ENCODE measurements at places on chromosomes 5 and 9. TPM values are rescaled to one million over a fixed set of nuclear protein-coding genes. Genes with fewer than 3 reads are reported as not detected.

ORM2 gene
- not detected for total RNA-seq

TBCA gene
- 98.9 TPM for total RNA-seq

GRCh38 chr5:58469896-58470295 lies 10.0 kb upstream of the PLK2 start:
- no peak overlapping the region for H3K27ac ChIP-seq
- H3K4me1 ChIP-seq = no peaks in the 10 kb centered on the region
- no peaks in the 10 kb centered on the region for H3K27me3 ChIP-seq
- DNase-seq = no peak

GRCh38 chr9:33162721-33163311 lies 4.3 kb downstream of the B4GALT1 start:
- no peak overlapping the region for H3K27ac ChIP-seq
- no peak for DNase-seq
- H3K27me3 ChIP-seq = no peaks in the 10 kb centered on the region
- H3K36me3 ChIP-seq = no peaks in the 10 kb centered on the region
- no peak overlapping the region for H3K4me3 ChIP-seq

DNA sequence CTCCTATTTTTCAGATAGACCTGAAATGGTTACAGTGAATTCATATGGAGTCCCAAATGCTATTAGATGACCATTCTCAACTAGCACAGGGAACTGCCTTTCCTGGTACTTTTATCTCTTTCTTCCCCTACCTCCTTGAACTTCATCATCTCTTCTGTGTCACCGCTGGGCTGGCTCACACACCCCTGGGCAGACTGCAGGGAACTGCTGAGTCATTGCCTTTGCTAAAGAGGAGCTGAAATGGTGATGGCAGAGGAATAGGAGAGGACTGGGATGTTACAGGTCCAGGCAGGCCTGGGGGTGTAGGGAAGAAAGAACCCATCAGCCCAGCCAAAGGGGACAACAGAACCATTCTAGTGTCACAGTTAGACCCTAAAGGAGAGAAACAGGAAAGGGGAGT lies 322.3 kb downstream of the ASTN2 start:
- no peak overlapping the region for H3K27ac ChIP-seq
- no peak for DNase-seq
- H3K36me3 ChIP-seq = no peaks in the 10 kb centered on the region
- no peak overlapping the region for H3K4me3 ChIP-seq

DNA sequence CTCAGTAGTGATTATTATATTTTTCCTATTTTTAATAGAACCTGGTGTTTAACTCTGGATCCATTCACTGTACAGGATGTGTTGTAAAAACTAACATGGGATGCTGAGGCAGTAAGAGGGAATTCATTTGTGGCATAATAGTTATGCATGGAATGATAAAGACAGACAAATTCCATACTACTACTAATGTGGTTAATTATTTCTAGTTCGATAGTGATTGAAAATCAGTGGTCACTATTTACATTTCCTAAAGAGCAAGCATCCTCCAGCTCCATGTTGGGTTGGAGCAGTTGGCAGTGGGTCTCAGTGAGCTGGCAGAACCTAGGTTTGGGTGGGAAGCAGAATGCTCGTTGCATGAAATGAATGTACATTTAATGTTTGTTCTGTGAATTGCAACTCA lies 122.6 kb downstream of the SAXO1 start:
- H3K27me3 ChIP-seq = no peaks in the 10 kb centered on the region
- H3K4me1 ChIP-seq = no peaks in the 10 kb centered on the region

- H3K4me1 ChIP-seq = no peaks in the 10 kb centered on the region
- no peak overlapping the region for H3K27ac ChIP-seq
- DNase-seq = no peak
- no peak overlapping the region for H3K4me3 ChIP-seq
- H3K36me3 ChIP-seq = no peaks in the 10 kb centered on the region
Observed at GRCh38 chr5:170681013-170681433, 102.5 kb upstream of the GABRP start.

- H3K4me1 ChIP-seq = no peaks in the 10 kb centered on the region
- DNase-seq = no peak
- H3K4me3 ChIP-seq = no peak overlapping the region
Observed at GRCh38 chr9:137757613-137758029, 120.0 kb upstream of the CACNA1B start.

GRCh38 chr5:78504704-78505677 lies 143.6 kb downstream of the LHFPL2 start:
- peaks cover 8% of the 10 kb centered on the region for H3K4me1 ChIP-seq
- H3K27me3 ChIP-seq = no peaks in the 10 kb centered on the region
- no peak overlapping the region for H3K4me3 ChIP-seq

DNA sequence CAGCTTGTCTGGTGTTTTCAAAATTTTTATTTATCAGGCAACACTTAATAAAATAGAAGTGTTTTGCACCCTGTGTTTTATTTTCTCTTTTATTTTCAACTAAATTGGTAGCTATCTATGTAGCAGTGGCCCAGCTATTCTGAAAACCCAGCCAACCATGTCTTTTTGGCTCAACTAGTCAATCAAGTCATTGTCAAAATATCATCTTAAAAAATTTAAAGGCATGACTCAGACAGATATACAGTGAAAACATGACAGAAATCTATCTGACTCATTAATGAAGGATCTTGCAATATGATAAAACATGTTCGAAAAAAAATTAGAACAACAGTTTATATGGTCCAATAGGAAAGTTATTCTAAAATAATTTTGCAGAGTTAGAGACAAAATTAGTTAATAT lies 75.1 kb downstream of the HSD17B4 start:
- H3K36me3 ChIP-seq = no peaks in the 10 kb centered on the region
- H3K4me1 ChIP-seq = no peaks in the 10 kb centered on the region
- DNase-seq = no peak
- no peak overlapping the region for H3K27ac ChIP-seq

DNA sequence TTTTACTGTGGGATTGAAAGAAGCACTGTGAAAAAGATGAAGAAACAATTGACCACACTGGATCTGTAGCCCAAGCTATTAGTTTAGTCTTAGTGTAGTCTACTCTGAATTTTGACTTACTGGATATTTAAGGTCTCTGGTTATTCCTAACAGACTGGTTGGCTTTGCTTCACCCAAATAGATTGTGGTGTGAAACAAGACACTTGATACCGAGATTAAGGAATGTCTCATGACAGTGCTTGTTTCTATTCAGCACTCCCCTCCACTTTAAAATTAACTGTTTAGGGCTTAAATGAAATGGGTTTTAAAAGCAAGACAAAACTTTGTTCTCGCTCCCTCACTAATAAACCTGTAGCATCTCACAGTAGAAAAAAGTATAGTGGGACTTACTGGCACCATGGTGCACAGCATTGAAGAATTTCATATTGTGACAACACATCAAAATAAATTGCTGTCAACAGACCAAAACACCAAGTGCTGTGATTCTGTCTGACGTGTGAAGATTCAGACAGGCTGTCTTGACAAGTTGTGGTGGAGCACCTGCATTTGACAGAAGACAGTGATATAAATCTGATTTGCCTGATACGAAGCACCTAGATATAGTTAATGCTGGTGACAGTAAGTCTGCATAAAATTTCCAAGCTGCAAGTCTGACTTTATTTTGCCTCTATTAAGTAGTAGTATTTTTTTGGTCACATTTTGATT lies 73.1 kb downstream of the PBX3 start:
- no peaks in the 10 kb centered on the region for H3K4me1 ChIP-seq
- no peak for DNase-seq
- H3K27me3 ChIP-seq = no peaks in the 10 kb centered on the region
- no peaks in the 10 kb centered on the region for H3K36me3 ChIP-seq

DNA sequence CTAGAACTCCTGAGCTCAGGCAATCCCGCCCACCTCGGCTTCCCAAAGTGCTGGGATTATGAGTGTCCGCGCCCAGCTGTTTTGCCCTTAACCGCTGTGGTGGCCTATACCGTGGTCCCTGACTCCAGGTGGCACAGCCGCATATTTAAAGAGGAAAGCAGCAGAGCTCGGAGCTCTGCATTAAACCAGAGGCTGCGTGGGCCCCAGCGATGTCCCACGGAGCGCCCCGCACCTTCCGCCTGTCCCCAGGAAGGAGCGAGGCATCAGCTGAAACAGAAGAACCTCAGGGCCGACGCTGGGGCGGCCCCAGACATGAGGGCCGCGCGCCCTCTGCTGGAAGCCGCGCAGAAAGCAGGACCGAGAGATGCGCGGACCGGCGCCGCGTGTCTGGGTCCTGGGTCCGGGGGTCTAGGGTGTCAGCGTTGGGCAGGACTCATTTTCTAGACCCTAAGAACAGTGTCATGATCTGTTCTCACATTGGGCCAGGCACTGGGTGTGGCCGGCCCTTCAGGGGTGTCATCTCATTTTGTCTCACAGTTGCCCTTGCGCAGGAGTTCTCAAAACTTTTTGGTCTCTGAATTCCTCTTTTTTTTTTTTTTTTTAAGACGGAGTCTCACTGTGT lies 37.7 kb downstream of the LAMC3 start:
- DNase-seq = peak; percentile 91
- H3K36me3 ChIP-seq = no peaks in the 10 kb centered on the region
- no peak overlapping the region for H3K4me3 ChIP-seq
- no peaks in the 10 kb centered on the region for H3K4me1 ChIP-seq

DNA sequence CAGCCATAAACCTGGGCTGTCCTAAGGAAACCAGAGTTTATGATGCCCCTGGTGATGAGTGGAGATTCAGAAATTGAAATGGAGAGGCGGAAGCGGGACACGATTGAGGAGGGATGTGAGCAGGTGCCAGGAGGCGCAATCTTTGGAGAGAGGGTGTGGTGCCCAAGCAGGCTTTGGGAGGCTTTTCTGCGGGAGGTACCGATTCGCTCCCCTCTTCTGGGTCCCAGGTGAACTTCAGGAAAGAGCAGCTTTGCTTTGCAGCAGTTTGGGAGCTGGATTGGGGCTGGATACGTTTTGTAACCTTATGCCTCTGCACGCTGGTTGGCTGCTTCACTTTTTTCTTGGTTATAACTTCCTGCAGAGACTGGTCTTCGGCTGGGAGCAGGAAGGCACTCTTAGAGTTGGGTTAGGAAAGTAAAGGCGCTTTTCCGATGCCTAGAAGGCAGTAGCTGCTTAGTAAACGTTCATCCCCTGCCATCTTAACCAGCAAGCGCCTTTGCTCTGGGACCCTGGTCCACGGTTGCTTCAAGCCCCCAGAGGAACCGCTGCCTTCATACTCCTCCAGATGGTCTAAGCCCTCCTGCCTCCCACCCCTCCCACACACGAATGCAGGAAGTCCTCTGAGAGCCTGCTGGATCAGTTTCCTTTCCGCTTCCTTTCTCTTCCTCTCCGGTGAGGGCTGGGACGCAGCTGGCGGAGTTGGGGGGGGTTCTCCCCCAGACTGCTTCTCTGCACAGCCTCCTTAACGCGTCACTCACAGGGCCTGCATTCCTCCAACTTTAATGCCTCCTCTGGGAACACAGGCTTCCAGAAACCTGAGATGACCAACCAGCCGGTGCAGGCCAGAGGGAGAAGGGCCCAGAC lies 15.2 kb upstream of the NEK6 start:
- H3K27ac ChIP-seq = no peak overlapping the region
- H3K4me3 ChIP-seq = no peak overlapping the region
- no peaks in the 10 kb centered on the region for H3K27me3 ChIP-seq
- DNase-seq = no peak
